DMS79 treated with DMSO at 0.1 percent for 48 hours (cell line): ENCODE measurements at places on chromosomes 11 and 22.

GRCh38 chr11:62565100-62565802, 8.4 kb downstream of the EEF1G start:
- no peak for DNase-seq

DNA sequence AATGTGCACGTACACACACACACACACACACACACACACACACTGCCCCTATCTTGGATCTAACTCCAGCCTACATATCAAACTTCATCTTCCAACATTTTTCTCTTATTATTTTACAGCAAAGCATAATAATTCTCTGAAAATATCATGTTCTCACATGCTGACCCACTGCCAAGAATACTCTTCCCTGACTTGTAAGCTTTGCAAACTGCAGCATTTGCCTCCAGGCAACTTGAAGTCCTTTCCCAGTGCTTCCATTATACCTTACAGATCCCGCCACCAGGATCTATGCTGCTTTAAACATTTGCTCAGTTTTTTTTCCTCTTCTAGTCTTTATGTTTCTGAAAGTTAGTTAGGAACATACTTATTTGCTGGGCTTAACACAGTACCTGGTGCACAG, 483.3 kb upstream of the ARHGAP42 start:
- DNase-seq: no peak

- DNase-seq: no peak
Observed at GRCh38 chr11:113562981-113563461, 87.8 kb upstream of the DRD2 start.

DNA sequence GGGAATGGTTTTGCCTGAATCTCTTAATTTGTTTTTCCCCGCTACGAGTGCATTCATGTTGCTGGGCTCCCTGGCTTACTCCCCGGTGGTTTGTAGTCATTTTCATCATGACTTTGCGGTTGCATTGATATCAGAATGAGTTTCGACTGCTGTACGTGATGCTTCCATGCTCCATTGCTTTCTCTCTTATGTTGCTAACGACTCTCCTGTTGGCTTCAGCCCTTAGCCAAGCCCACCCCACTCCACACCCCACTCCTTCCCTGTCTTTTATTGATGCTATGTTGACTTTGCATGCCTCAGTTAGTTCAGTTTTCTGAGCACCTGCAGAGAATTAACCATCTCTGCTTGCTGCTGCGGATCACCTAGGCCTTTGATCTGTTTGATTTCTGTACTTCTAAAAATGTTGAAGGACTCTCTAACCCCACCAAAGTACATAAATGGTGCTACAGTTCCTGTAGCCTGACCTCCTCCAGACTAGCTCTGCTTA, 65.3 kb downstream of the ARFGAP2 start:
- DNase-seq: peak; percentile 100

DNA sequence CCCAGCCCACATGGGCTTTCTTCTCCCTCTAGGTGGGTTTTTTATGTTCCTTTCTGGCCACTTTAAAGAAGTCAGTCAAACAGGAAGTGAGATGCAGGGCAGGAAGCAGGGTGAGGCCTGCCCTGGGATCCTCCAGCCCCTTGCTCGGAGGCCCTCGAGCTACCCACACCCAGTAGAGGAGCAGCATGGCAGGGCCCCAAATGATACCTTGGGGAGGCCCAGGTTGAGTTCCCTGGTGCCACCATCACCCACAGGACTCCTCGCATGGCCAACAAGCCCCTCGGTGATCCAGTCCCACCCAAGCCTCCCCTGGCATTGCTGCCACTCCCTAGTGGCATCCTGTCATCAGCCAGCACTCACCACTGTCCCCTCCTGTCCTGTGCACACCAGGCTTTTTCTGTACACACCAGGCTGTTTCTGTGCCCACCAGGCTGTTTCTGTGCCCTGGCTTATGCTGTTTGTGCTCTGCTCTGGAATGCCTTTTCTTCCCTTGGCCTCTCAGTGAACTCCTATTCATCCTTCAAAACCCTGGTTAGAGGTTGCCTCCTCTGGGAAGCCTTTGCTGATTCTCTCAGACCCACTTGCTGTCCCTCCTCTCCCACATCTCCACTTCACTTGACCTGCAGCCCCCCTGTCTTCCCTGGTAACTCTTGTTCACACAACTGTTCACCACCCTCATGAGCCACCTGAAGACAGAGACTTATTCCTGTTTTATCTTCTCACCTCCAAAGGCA, 3.1 kb upstream of the PTGDR2 start:
- DNase-seq: no peak

- no peak for DNase-seq
Observed at GRCh38 chr11:20289732-20290131, 73.8 kb upstream of the HTATIP2 start.

- no peak for DNase-seq
Observed at GRCh38 chr11:115996808-115997188, 492.6 kb upstream of the CADM1 start.

DNA sequence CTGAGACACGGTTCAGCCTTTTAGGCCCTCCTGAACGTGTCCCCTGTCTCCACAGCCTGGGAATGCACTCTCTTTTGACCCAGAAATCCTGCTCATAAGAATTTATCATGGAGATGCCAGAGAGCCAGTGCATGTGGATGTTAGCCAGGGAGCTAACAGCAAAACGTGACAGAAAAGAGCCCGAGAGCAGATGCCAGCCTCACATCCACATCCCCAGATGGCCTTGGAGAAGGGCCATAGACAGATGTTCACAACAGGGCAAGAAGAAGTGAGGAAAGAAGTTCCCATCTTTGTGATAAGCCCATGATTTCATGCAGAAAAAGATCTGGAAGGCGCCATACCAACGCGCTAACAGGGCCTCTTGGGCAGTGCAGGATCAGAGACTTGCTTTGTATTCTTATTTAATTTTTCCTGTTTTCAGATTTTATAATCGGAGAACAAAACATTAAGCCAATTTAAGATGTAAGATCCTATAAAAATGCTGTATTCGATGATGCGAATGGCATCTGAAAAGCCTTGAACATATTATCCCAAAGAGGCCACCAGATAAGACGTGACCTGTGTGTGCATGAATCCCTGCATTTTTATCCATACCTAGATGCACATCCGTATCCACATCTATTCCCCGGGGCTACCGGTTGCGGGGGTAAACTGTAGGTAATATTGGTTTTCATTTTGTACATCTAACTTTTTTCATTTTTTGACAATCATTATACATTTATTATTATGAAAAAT, 48.7 kb downstream of the IGLL5 start:
- no peak for DNase-seq

- DNase-seq: no peak
Observed at GRCh38 chr11:65425105-65425970, 2.7 kb downstream of the NEAT1 start.

GRCh38 chr22:17575681-17576080, 12.4 kb downstream of the SLC25A18 start:
- DNase-seq: no peak

DNA sequence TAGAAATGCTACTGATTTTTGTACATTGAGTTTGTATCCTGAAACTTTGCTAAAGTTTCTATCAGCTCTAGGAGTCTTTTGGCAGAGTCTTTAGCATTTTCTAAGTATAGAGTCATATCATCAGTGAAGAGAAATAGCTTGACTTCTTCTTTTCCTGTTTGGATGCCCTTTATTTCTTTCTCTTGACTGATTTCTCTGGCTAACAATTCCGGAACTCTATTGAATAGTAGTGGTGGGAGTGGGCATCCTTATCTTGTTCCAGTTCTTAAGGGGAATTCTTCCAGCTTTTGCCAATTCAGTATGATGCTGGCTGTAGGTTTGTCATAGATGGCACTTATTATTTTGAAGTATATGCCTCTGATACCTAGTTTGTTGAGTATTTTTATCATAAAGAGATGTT, 197.7 kb downstream of the AASDHPPT start:
- no peak for DNase-seq

DNA sequence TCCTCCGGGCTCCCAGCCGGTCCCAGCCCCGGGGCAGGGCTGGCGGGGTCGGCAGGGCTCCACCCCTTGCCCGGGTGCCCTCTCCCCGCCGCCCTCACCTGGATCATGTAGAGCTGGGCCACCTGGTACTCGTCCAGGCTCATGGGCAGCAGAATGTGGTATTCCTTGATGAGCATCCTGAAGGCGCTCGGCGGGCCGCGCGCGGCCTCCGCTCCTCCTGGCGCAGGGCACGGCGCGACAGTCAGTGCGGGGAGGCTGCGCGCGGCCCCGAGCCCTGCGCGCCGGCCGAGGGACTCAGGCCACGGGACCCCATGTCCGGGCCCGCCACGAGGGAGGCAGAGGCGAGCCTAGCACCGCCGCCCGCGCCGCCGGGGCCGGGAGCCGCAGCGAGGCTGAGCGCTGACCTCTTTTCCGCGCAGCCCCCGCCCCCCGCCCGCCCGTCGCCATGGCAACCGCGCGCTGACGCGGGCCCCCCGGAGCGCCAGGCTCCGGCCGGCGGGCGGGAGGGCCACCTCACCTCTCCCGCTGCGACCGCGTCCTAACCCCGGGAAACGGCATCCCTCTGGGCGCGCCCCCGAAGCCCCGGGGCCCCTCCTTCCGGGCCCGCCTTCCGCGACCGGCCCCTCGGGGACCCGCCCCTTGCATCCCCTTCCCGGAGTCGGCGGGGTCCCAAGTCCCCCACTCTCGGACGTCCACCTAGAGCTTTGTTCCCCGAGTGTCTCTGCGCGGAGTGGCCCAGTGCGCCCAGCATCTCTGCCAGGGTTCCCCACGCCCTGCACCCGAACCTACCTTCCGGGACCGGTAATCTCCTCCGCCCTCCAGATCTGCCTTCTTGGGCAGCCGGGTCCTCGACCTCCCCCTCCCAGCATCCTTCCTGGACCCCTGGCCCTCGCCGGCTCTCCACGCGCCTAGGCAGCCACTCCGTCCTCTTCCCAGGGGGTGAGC, 886 bp downstream of the PITPNM1 start:
- no peak for DNase-seq

- peak; percentile 71 for DNase-seq
Observed at GRCh38 chr11:9280655-9281301, 15.6 kb upstream of the DENND5A start.

- no peak for DNase-seq
Observed at GRCh38 chr11:65381716-65382032, 772 bp downstream of the SLC25A45 start.

DNA sequence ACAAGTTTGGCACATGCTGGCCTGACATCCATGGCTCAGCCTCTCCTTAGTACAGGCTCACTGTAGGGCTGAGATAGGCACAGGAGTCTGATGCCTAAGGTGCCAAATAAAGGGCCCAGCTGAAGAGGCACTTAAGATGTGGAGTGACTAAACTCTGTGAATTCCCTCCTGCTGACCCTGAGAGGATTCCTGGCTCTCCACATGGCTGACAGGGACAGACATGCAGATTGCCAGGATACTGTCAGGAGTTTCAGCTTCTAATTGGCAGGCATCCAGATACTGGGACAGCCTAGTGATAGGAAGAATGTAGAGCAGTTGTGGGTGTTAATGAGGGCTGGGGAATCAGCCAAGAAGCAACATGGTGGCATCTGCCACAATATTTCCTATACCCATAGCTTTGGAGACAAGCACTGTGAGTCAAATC, 558.7 kb downstream of the INSC start:
- DNase-seq: peak; percentile 87

DNA sequence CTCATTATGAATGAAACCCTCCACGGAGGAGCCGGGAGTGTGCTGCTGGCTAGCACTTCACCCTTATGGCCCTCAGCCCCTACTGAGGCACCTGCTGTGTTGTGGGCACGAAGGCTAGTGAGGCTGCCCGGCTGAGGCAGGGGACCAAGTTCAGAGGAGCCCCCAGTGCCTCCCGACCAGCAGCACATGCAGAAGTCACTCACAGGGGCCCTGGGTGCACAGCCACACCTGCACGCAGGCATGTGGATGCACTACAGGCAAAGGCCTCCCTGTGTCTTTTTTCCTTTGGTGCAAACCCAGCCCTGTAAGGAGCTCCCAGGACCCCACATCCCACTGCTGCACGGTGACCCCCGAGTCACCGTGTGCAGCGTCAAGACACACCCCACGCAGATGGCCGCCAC, 261.5 kb downstream of the BRD1 start:
- no peak for DNase-seq

GRCh38 chr11:84747871-84748270, 879.3 kb downstream of the DLG2 start:
- no peak for DNase-seq

- no peak for DNase-seq
Observed at GRCh38 chr11:11960687-11961086, 47.7 kb downstream of the DKK3 start.

- DNase-seq: no peak
Observed at GRCh38 chr11:68374531-68374930, 62.1 kb downstream of the LRP5 start.

- no peak for DNase-seq
Observed at GRCh38 chr11:104876324-104876723, 21.9 kb downstream of the CASP12 start.

GRCh38 chr11:134008634-134009071, 51.9 kb upstream of the IGSF9B start:
- DNase-seq: no peak

DNA sequence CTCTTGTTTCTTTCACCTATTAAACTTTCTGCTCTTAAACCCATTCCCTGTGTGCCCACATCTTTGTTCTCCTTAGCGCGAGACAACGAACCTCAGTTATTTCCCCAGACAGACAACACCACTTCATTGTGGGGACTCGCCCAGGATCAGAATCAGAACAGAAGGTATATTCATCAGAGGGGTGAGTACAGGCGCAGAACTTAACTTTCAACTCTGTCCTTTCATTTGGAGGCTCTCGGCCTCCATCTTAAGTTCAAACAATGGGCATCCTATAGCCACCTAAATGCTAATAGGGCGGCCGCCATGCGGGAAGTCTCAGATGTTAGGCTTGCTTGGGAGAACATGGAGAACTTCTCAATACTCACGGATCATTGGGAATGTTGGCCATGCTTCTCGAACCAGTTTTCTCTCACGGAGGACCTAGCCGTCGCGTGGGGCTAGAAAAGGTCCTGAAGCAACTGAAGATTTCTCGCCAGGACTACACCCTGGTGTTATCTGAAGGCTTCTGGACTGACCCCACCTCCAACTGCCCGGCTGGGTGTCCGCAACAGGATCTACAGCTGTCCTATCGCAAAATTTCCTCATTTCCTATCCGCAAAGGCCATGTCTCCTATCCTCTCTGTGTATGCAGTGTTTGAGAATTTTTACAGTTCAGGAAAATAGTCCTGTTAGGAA, 13.4 kb upstream of the HYLS1 start:
- no peak for DNase-seq

GRCh38 chr11:12534549-12534948, 139.7 kb upstream of the TEAD1 start:
- DNase-seq: no peak

DNA sequence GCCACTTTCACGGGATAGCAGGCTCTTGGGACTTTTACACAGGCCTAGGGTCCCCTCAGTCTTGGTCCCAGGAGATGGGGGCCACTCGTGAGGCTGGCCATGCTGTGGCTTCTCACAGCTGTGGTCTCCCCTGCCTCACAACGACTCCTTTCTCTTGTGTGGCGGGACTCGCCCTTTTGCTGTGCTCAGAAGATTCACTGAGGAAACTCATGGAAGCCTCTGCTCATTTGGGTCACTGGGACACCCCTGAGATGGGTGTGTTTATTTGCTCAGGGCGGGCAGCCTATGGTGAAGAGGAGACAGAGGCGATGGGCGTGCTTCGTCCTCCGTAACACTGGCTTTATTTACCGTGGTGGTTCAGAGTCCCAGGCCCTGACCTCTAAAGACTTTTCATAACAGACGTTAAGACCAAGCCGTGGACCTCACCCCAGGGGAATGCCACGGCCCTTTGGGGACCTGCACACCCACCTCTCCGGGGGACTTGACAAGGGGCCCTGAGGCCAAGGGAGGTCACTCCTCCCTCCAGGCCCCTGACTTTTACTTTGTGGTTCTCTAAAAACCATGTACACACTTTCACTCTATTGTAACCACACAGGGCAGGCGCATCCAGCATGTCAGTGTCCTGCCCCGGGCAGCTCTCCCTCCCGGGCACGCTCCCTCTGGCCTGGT, 15.5 kb downstream of the TEF start:
- DNase-seq: no peak

- DNase-seq: peak; percentile 72
Observed at GRCh38 chr11:75582895-75583717, 21.1 kb downstream of the SERPINH1 start.
